Activated naive CD4-positive, alpha-beta T cell (primary cell): ENCODE measurements at places on chromosomes 1 and 21.

GRCh38 chr21:41808846-41809245 is 42.0 kb upstream of the RIPK4 start:
- DNase-seq, result no peak

- no peak for DNase-seq
Observed at GRCh38 chr1:107142666-107143065, 1.8 kb downstream of the NTNG1 start.

- DNase-seq, result no peak
Observed at GRCh38 chr1:167093846-167094516, at the start of gene STYXL2. STYXL2 (plus strand) TSS chr1:167094075; CDS start chr1:167094850, 775 bp downstream.

GRCh38 chr1:204782118-204782700 is 88.5 kb upstream of the NFASC start:
- DNase-seq, result no peak

GRCh38 chr1:237390823-237391222 is 348.8 kb downstream of the RYR2 start:
- DNase-seq, result no peak

DNA sequence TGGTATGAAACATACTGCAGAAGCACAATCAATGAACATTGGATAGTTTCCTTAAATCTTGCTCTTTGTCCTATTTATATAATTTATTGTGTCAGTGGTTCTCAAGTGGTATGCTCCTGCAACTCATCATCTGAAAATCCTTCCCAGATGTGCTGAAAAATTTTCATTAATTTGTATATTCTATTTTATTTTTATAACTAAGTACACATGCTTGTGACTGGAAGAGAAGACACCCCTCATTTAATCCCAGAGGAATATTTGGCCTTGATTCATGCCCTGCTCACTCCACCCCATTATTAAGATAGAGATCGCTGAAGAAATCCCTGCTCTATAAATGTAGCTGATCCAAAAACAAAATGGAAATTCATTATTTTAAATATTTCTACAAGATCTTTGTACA is 870.5 kb upstream of the CXADR start:
- no peak for DNase-seq

GRCh38 chr1:61978796-61979195 is 215.9 kb upstream of the L1TD1 start:
- DNase-seq, result no peak

- DNase-seq, result no peak
Observed at GRCh38 chr1:31765041-31765467, 914 bp upstream of the ADGRB2 start.

- no peak for DNase-seq
Observed at GRCh38 chr1:76961181-76961819, 94.0 kb downstream of the ST6GALNAC5 start.

DNA sequence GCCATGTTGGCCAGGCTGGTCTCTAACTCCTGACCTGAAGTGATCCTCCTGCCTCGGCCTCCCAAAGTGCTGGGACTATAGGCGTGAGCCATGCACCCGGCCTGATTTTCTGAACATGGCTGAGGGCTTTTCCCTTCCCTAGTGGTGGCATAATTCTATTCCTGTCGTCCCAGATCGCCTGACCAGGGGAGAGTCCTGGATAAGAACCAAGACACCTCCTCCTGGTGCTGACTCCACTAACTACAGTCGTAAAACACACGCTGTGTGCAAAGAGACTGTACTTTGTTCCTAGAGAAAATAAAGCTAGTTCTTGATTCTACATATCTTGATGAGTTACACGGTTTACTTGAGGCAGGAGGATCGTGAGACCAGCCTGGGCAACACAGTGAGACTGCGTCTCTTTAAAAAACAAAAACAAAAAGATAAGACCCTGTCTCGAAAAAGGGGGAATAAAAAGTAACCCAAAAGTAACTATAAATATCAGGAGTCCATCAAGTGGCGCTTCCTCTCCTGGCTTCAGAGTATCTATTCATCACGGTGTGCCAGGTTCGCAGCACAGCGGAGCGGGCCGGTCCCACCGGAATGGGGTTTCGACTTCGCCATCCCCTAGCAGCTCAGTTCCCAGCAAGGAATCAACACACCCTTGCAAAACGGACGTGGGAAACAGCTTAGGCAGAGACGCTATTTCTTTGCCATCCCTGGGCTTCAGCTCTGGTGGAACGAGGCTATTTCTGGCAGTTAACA is 973 bp downstream of the SDF4 start:
- DNase-seq, result no peak

GRCh38 chr1:2784854-2785630 is 16.5 kb downstream of the TTC34 start:
- DNase-seq, result no peak

GRCh38 chr1:47230692-47231300 is 1.2 kb downstream of the TAL1 start:
- no peak for DNase-seq

DNA sequence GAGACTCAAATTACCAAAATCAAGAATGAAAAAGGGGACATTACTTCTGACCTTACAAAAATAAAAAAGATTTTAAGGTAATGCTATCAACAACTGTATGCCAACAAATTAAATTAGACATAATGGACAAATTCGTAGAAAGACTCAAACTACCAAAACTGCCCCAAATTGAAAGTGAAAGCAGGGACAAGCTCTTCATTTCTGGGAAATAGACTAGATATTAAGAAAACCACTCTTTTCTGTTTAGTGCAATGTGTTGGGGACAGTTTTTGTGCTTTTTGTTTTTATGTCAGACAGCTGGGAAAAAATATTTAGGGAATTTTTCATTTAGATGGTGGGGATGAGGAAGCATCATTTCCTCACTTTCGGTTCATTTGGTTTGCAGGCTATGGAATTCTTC is 4.9 kb upstream of the GBP1 start:
- no peak for DNase-seq

DNA sequence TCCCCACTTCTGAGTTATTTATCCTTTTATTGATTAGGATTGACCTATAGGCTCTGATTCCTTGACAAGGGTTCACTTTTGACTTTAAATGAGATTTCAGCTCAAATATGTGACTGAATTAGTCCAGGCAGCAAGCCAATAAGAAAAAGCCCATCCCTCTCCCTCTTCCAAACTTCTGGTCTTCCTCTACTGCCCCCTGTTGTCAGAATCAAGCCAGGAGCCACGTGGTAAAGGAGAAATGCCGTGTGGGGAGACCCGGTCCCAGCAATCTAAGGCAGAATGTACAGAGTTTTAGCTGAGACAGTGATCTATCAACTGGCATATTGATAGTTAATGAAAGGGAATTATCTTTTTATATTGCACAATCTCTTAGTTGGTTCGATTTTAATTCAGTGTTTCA is 5.2 kb downstream of the ADAMTS5 start:
- DNase-seq, result no peak

GRCh38 chr1:212040629-212041412 is 5.3 kb downstream of the DTL start:
- DNase-seq, result no peak

GRCh38 chr1:6253380-6253779 is 7.5 kb downstream of the GPR153 start:
- no peak for DNase-seq

GRCh38 chr1:173616859-173617258 is 14.0 kb upstream of the SLC9C2 start:
- no peak for DNase-seq

DNA sequence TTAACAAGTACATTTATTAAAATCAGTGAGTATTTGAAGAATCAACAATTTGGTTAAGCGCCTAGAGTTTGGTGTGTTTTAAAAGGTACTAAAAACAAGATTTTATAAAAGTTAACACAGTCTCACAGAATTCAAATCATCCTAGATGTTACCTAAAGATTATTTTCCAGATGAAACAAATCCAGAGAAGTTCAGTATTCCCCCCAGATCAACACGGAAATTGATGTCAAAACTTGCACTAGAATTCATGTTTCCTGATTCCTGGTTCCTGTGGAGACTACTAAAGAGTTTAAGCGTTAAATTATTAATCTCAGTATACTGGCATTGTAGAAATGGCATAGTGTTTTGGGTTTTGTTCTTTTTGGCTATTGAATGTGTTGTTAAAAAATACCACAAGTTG is 1.4 kb downstream of the PTBP2 start:
- no peak for DNase-seq

DNA sequence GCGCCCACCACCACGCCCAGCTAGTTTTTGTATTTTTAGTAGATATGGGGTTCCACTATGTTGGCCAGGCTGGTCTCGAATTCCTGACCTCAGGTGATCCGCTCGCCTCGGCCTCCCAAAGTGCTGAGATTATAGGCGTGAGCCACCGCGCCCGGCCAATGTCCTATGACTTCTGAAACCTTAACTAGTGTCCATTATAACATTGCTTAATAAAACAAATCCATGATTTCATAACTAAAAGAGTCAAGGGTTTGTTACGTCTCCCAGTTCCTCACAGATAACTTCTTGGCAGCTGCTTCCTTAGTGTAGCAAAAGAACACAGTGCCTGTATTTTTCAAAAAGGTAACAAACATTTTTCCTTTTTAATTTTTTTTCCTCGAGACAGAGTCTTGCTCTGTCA is 53.6 kb downstream of the FBXO42 start:
- no peak for DNase-seq

DNA sequence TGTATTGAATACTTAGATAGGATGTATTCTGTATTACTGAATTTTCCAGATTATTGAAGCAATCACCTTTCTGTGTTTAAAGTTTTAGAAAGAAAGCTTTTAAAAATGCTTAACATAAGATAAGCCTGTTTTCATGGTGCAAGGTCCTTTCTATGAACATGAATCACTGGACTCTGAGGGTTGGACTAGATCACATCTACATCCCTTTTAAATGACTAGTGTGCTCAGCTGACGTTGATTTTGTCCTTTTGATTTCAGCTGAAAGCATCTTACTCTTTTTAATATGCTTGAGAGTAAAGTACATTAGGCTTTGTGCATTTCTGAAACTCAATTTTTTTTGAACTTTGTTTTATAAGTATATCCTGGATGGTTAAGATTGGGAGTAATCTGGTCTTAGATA is 16.2 kb downstream of the MIER1 start:
- DNase-seq, result no peak

- DNase-seq, result no peak
Observed at GRCh38 chr1:19325368-19325957, 13.3 kb downstream of the SLC66A1 start.

DNA sequence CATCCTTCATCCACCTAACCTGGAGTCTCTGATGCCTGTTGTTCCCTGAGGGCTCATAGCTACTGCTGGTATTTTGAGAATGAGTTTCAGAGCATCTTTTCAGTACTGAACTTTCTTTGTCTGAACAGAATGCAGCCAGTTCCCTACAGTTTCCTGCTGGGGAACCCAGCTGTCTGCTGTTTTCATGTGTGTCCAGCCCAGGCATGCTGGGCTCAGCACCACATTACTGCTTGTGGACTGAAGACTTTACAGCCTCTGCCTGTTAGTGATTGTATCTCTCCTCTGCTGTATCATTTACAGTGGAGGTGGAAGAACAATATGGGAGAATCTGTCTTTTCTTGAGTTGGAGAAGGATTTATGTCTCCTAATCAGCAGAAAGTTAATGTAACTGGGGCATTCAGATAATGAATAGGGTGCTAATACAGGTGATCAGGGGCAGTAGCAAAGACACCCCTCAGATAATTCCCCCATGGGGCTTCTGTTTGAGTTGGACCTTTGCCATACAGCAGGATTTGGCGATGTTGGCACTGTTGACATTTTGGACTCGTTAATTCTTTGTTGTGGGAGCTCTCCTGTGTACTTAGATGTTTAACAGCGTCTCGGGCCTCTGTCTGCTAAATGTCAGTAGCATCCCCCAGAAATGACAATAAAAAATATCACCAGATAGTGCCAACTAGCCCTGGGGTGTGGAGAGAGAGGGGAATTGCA is 207.7 kb downstream of the HHAT start:
- no peak for DNase-seq

- no peak for DNase-seq
Observed at GRCh38 chr1:94433866-94434265, 15.7 kb downstream of the ABCD3 start.

GRCh38 chr1:29966526-29967045 is 730.3 kb downstream of the PTPRU start:
- no peak for DNase-seq

DNA sequence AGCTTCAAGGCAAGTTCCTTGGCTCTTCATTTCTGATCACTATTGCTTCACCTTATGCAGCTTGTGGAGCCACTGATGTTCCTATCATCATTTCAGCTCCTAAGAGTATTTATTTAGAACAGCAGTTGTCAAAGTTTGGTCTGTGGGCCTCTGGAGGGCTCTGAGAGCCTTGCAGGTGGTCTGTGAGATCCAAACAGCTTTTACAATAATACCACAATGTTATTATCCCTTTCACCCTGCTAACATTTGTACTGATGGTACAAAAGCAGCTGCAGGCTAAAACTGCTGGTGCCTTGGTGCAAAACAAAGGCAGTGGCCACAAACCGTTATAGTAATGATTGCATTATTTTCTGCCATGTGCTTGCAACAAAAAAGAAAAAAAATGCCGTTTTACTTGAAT is 33.8 kb downstream of the PATJ start:
- no peak for DNase-seq

GRCh38 chr21:35681946-35682345 is 378.4 kb downstream of the SETD4 start:
- DNase-seq, result no peak

- no peak for DNase-seq
Observed at GRCh38 chr1:162094271-162094670, 24.8 kb downstream of the NOS1AP start.

- no peak for DNase-seq
Observed at GRCh38 chr1:200242110-200243041, 167.5 kb downstream of the ZNF281 start.

- DNase-seq, result no peak
Observed at GRCh38 chr1:170009551-170009950, 64.9 kb downstream of the KIFAP3 start.

GRCh38 chr1:93016171-93016570 is 54.9 kb upstream of the DIPK1A start:
- no peak for DNase-seq

DNA sequence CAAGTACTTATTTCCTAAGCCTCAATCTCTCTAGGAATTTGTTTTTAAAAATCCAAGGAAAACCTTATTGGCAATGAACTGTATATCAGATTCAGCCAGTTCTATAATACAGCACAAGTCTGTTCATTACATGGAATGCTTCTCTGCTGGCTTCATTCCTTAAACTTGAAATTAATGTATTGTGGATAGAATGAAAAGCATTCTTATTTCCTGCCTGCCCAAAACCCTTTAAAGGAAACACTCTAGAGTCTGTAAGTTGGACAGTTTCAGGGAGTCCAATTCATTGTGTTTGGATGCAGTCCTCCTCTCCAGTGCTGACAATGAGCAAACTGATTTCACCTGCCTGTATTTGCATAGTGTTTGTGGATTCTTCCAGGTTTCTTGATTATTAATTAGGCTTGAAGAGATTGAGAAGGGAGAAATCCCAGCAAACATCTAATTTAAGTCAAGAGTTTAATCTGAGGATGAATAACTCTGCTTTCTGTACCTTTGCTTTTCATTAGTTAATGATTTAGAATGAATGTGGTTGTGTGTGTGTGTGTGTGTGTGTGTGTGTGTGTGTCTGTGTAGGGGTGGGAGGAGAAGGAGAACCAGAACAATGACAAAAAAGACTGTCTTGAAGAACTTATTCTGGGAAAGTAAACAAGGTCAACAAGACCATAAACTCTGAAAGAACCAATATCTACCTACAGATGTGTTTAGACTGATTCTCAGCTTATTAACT is 61.2 kb downstream of the CACHD1 start:
- no peak for DNase-seq
